Testis (tissue), 5 donors: ENCODE measurements at places on chromosomes 4 and X. TPM values are rescaled to one million over a fixed set of nuclear protein-coding genes. Genes with fewer than 3 reads are reported as not detected.

GRCh38 chr4:4991541-4992099, 27.6 kb downstream of the CYTL1 start:
- H3K4me1 ChIP-seq, result peaks cover 6% of the 10 kb centered on the region
- DNase-seq, result no peak
- no peaks in the 10 kb centered on the region for H3K27me3 ChIP-seq
- H3K4me3 ChIP-seq, result no peak overlapping the region

- H3K4me1 ChIP-seq, result no peaks in the 10 kb centered on the region
- no peak overlapping the region for H3K27ac ChIP-seq
- no peak for DNase-seq
- no peak overlapping the region for H3K4me3 ChIP-seq
- no peaks in the 10 kb centered on the region for H3K36me3 ChIP-seq
Measured at GRCh38 chr4:85611661-85612060, 136.7 kb downstream of the ARHGAP24 start.

DNA sequence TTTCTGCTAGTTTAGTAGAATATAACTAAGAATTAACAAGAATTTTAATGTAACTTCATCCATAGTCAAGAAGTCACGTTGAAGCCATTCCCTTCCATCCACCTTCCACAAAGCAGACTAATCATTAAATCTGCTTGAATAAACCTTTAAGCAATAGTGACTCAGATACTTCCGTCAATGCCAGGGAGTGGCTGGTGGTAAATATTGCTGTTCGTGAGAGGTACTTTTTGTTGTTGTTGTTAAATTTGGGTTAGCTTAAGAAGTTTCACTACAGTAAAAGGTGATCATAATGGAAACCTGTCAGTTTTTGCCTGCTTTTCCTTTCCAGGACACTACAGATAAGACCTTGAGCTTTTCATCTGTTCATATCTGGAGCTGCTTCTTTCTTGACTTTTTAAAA, 316.3 kb downstream of the TMA16 start:
- no peaks in the 10 kb centered on the region for H3K27me3 ChIP-seq
- H3K27ac ChIP-seq, result no peak overlapping the region
- no peak overlapping the region for H3K4me3 ChIP-seq
- H3K4me1 ChIP-seq, result no peaks in the 10 kb centered on the region
- no peaks in the 10 kb centered on the region for H3K36me3 ChIP-seq

DNA sequence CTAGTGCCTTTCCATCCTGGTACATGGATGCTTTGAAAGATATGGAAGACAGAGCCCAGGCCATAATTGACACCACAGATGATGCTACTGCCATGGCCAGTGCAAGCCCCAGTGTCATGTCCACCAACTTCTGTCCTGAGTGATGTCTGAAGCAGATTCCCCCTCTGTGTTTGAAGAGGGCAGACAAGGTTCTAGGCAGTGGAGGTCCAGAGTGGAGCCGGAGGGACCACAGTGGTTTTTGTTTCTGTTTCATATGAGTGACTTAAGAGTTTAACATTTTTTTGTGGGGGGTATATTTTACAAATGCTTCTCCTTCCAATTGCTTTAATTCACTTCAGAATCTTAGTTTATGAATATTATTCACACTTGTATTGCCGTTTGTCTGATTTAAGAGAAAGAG, 6.0 kb upstream of the MAGEC1 start:
- no peak overlapping the region for H3K4me3 ChIP-seq
- no peaks in the 10 kb centered on the region for H3K27me3 ChIP-seq
- H3K36me3 ChIP-seq, result no peaks in the 10 kb centered on the region
- no peak overlapping the region for H3K27ac ChIP-seq
- no peak for DNase-seq

- no peaks in the 10 kb centered on the region for H3K36me3 ChIP-seq
- H3K27ac ChIP-seq, result no peak overlapping the region
- no peaks in the 10 kb centered on the region for H3K4me1 ChIP-seq
- DNase-seq, result no peak
- H3K27me3 ChIP-seq, result no peaks in the 10 kb centered on the region
Measured at GRCh38 chrX:2272337-2272736, 228.4 kb downstream of the DHRSX start.

DNA sequence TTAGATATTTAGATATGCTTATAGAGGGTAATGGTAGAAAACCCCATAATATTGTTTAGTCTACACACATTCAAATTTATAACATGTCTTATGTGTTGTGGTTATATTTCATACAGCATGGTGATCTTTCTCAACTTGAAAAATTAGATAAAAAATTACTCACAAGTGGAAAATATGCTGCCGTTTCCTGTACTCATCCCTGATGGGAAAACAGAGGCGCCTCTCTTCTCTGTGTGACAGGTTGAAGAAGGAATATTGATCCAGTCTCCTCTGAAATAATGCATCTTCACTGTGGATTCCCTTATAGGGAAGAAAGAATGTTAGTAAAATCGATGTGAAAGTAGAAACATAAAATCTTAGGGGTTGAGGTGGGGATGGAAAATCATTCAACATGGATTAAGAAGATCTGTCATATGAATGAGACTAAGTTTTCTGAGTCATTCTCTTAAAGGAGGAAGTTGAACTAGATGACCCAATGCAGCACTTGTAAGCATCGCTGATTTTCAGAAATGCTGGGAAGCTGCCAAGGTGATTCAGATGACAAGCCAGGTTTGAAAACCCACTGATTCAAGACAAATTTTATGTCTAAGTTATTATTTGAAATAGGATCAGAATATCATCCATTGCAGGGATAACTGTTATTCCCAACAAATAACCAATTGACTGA, 70.7 kb downstream of the ANKRD50 start:
- no peak overlapping the region for H3K27ac ChIP-seq
- no peaks in the 10 kb centered on the region for H3K27me3 ChIP-seq
- DNase-seq, result no peak
- no peaks in the 10 kb centered on the region for H3K4me1 ChIP-seq

- DNase-seq, result no peak
- H3K27me3 ChIP-seq, result no peaks in the 10 kb centered on the region
- no peaks in the 10 kb centered on the region for H3K4me1 ChIP-seq
Measured at GRCh38 chr4:146252969-146253611, 38.8 kb downstream of the REELD1 start.

DNA sequence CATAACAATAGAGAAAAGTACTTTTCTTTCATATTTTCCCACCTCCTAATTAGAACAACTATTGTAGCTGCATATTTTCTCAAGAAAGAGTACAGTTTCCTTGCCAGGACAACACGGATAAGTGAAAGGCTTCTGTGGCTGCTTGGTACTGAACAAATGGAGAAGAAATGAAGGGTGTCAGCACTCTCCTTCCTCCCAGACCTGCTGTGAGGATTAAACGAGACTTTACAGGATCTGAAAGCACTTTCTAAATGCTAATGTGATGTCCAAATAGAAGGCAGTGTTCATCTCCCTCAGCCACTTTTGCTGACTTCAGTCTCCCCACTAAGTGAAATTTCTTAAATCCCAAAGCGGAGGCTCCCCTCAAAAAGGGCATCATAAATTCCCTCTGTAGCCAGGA, 13.9 kb downstream of the NIPAL1 start:
- H3K36me3 ChIP-seq, result no peaks in the 10 kb centered on the region
- no peaks in the 10 kb centered on the region for H3K4me1 ChIP-seq
- no peak overlapping the region for H3K4me3 ChIP-seq
- H3K27me3 ChIP-seq, result no peaks in the 10 kb centered on the region

- no peaks in the 10 kb centered on the region for H3K27me3 ChIP-seq
- H3K4me3 ChIP-seq, result peak within 1 kb of the TSS; percentile 36
- H3K4me1 ChIP-seq, result no peaks in the 10 kb centered on the region
- H3K27ac ChIP-seq, result no peak within 1 kb of the TSS
- peak; percentile 21 for DNase-seq
Measured at GRCh38 chr4:73836373-73837279, at the start of gene CXCL6. Gene CXCL6 (plus strand): TSS chr4:73836678. CDS start chr4:73836751, 73 bp downstream.

GRCh38 chrX:68939868-68940267, 111.0 kb downstream of the EFNB1 start:
- H3K36me3 ChIP-seq, result no peaks in the 10 kb centered on the region
- no peaks in the 10 kb centered on the region for H3K27me3 ChIP-seq
- DNase-seq, result no peak
- no peak overlapping the region for H3K27ac ChIP-seq
- no peaks in the 10 kb centered on the region for H3K4me1 ChIP-seq

- no peak for DNase-seq
- no peaks in the 10 kb centered on the region for H3K4me1 ChIP-seq
- H3K27ac ChIP-seq, result no peak overlapping the region
- H3K27me3 ChIP-seq, result no peaks in the 10 kb centered on the region
Measured at GRCh38 chr4:59920416-59920815, 1279.7 kb upstream of the ADGRL3 start.

- peak overlapping the region; percentile 33 for H3K4me3 ChIP-seq
- H3K36me3 ChIP-seq, result no peaks in the 10 kb centered on the region
- peaks cover 16% of the 10 kb centered on the region for H3K4me1 ChIP-seq
- no peaks in the 10 kb centered on the region for H3K27me3 ChIP-seq
- H3K27ac ChIP-seq, result no peak overlapping the region
Measured at GRCh38 chr4:26028793-26029567, 115.0 kb downstream of the SMIM20 start.

DNA sequence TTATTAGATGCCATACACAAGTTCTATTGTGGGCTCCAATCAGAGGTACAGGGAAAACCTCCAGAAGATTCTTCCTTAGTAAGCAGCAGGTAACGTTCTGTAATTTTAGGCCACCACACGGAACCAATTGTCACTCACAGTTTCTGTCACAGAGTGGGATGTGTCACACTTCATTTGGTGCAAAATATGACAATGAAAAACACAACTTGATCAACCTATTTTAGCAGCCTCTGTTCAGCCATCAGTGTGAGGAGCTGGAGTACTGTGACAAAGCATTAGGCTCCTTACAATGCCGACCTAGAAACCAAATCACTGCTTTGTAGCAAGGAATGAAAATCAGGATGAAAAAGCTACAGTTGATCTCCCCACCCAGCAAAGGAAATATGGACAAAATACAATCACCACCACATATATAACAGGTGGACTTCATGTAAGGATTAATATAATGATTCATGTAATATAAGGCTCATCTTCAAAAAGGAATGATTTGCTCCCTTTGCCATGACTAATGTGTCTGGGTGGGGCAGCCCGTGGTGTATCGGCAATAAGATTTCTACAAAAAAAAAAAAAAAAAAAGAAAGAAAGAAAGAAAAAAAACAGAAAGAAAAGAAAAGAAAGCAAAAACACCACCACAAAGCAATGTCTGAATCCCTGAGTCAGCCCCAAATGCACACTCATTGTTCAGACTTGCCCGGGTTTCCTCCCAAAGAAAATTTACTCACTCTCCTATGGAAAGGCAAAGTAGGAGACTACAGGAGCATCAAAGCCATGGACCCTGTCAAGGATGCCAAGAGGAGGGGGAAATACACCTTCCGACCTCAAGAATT, 36.0 kb downstream of the SLC9A7 start:
- DNase-seq, result no peak
- no peaks in the 10 kb centered on the region for H3K4me1 ChIP-seq
- H3K27ac ChIP-seq, result no peak overlapping the region
- H3K36me3 ChIP-seq, result no peaks in the 10 kb centered on the region
- H3K27me3 ChIP-seq, result no peaks in the 10 kb centered on the region
- no peak overlapping the region for H3K4me3 ChIP-seq

GRCh38 chr4:93654211-93654610, 174.3 kb upstream of the ATOH1 start:
- H3K4me1 ChIP-seq, result no peaks in the 10 kb centered on the region
- DNase-seq, result no peak
- H3K36me3 ChIP-seq, result no peaks in the 10 kb centered on the region
- H3K27ac ChIP-seq, result no peak overlapping the region

DNA sequence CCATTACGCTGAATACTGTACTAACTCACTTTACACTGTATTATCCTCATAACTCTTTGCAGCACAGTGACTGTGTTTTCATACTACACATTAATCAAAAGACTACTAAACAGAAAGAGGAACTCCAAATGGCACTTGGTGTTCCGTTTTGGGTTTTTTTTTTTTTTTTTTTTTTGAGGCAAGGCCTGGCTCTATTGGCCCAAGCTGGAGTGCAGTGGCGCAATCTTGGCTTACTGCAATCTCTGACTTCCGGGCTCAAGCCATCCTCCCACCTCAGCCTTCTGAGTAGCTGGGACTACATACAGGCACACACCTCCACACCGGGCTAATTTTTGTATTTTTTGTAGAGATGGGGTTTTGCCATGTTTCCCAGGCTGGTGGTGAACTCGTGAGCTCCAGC, 10.7 kb downstream of the KLHL8 start:
- H3K4me3 ChIP-seq, result no peak overlapping the region
- H3K36me3 ChIP-seq, result no peaks in the 10 kb centered on the region
- no peaks in the 10 kb centered on the region for H3K4me1 ChIP-seq
- peak; percentile 26 for DNase-seq
- no peaks in the 10 kb centered on the region for H3K27me3 ChIP-seq

DNA sequence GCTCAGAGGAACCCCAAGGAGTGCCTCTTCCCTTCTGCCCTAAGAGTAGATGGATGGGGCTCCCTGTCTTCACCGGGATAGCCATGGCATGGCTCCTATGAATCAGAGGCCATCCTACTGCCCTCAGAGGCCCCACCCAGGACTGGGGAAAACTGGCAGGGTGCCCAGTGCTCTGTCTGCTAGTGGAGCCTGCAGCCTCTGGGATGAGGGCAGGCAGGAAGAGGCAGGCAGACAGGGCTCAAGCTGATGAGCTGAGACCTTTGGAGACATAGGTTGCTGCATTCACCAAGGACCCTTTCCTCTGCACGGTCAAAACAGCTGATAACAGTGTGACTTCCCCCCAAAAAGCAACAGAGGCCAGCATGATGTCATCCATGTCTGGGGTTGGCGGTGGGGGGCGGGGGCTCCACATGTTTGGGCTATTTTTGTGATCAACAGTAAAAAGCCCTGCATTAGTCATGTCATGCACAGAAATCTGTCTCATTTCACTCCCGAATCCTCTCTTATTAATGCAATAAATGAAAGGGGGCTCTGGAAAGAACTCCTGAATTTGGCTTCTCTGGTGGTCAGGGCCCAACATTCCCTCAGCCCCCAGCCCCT, 207.6 kb upstream of the MAMLD1 start:
- no peaks in the 10 kb centered on the region for H3K27me3 ChIP-seq
- no peak overlapping the region for H3K4me3 ChIP-seq

The MFAP3L gene
- 78.6 TPM for total RNA-seq

The IL13RA2 gene
- 9.7 TPM for total RNA-seq

The HSD17B13 gene
- 0.81 TPM for total RNA-seq

The USP17L30 gene
- not detected for total RNA-seq

The CFAP47 gene
- total RNA-seq, result 5.4 TPM
